ENCODE measurements at places on chromosomes 16 and 17.

- no peak for DNase-seq
Measured at GRCh38 chr16:31327646-31328225, 27.2 kb upstream of the ITGAX start.

DNA sequence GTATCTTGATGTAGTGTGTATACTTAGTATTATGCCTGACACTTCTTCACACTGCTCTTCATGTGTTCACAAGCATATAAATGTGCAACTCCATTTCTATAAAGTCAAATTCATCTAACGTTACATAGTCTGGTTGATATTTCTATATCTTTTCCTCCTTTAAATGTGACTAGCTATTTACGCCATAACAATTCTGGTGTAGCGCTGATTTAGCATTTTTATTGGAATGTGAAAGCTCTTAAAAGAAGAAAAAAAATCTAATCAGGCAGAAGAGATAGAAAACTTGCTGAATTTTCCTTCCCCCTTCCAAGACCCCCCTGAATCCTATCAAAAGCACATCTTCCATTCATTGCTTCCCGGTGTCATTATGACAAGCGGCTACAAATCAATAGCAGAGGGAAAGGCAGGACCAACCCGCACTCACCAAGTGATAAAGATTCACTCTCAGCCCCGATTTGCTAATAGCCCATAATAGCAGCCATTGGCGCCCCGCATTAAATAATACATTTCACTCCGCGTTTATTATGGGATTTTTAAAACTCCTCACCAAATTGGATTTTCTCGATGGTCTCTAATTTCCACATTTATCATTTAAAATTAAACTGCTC lies 299.5 kb upstream of the PMFBP1 start:
- no peak for DNase-seq

- DNase-seq = no peak
Measured at GRCh38 chr17:14295676-14296075, 5.2 kb upstream of the HS3ST3B1 start.

GRCh38 chr16:30136971-30137605 lies 14.1 kb upstream of the MAPK3 start:
- DNase-seq = no peak

DNA sequence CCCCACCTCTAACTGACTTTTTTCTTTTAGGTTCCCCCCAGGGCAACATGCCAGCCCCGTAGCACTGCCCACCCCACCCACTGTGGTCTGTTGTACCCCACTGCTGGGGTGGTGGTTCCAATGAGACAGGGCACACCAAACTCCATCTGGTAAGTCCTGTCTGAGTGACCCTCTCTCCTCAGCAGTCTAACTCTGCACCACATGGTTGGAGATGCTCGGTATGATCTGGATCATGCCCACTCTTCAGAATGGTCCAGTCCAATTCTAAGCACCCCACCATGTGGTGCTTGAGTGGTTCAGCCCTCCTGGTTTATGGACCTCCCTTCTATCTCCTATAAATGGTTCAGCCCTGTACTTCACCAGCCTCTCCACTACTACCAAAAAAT lies 5.9 kb downstream of the KDM6B start:
- peak; percentile 14 for DNase-seq

GRCh38 chr17:48854774-48855476 lies 24.1 kb downstream of the CALCOCO2 start:
- DNase-seq = no peak

- DNase-seq = no peak
Measured at GRCh38 chr16:85227946-85228862, 115.9 kb upstream of the CIBAR2 start.

DNA sequence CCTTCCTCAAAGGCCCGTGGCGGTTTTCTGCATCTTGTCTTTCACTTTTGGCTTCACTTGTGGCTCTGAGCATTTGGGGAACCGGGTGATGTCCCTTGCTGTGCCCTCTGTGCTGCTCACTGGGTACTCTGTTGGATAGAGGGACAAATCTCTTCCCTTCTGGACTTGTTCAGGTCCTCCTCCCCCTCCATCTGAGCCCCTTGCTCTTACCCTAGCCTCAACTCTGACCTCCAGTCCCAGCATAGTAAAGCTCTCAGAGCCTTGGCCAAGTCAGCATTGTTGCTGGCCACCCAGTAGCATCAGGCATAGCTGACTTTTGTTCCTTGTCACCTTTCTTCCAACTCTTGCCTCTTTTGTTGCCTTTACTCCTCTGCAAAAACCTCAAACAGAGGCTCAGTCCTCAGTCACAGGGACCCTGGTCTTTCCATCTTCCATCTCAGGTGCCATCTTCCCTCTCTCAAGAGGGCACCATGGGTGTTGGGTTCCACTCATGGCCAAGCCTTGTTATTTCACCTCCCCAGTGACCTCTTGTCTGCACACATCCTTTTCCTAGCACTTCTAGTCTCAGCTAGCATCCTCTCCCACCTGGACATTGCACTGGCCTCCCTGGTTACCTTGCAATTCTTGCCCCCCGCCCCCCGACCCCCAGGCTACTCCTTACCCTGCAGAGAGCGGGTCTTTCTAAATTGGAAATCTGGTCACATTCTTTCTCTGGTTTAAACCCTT lies 393 bp upstream of the PSMB10 start:
- peak; percentile 24 for DNase-seq

DNA sequence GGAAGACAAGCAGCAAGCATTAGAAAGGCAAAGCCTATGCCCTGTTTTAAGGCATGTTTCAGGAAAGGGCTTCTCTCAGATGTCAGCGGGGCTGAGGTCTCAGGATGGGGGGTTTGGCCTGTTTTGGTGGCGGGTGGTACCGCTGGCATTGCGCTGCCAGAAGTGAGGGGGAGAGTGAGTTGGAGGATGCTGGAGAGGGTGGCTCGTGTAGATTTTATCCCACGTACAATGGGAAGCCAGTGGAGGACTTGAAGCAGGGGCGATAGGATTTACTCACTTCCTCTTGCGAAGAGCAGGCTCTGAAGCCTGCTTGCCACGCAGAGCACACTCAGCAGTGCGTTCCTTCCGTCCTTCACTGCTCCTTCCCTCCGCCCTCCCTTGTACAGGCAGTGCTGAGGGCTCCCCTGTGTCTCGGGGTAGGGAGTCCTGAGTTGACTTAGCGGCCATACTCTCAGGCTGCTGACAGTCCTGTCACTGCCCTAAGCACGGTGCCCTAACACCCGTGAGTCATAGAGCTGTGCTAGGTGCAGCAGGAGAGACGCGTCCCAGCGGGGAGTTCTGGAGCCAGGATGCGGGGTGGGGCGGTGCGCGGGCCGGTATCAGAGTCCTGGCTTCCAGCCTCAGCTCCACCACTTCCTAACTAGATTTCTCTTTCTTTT lies 113.1 kb downstream of the SNX29 start:
- DNase-seq = no peak

- no peak for DNase-seq
Measured at GRCh38 chr16:89407282-89407924, 83.0 kb downstream of the ANKRD11 start.

GRCh38 chr16:68782198-68783174 lies 45.4 kb downstream of the CDH1 start:
- no peak for DNase-seq

GRCh38 chr17:82692268-82692667 lies 6.2 kb downstream of the RAB40B start:
- no peak for DNase-seq

- no peak for DNase-seq
Measured at GRCh38 chr17:80262291-80262690, 1.6 kb downstream of the RNF213 start.

GRCh38 chr17:45230787-45231480 lies 9.2 kb downstream of the FMNL1 start:
- DNase-seq = no peak

DNA sequence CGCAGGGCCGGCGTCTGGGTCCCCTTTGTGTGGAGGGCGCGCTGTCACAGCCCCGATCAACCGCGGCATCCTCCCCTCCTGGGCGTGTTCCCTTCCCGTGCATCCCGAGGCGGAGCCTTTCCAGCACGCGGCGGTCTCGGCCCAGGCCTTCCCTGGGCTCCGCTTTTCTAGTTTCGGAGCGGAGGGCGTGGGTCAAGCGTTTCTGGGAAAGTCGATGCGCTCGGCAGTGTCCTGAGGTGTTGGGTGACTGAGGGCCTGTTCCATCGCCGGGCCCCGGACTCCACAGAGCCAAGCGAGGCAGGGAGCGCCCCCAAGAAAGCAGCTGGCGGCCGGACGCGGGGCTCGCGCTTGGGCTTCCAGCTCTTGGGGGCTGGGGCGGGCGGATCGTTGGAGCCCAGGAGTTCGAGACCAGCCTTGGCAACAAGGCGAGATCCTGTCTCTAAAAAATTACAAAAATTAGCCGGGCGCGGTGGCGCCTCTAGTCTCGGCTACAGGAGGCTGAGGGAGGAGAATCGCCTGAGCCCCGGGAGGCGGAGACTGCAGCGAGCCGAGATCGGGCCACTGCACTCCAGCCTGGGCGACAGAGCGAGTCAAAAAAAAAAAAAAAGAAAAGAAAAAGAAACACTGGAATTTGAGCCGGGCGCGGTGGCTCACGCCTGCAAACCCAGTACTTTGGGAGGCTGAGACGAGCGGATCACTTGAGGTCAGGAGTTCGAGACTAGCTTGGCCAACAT lies 806 bp downstream of the IFT140 start:
- no peak for DNase-seq

DNA sequence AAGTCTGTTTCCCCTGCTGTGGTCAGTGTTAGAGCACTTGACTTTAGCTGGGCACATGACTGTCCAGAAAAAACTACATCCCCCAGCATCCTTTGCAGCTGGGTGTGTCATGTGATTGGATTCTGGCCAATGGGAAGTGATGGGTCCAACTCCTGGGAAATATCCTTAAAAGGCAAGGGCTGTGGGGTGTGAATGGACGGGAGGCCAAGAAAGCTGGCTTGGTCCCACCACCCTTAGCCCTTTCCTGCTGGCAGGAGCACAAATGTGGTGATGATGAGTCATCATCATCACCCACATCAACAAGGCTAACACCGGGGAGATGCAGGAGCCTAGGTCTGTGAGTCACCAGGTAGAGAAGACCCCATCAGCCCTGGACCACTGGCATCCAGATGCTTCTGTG lies 341.7 kb downstream of the C16orf95 start:
- DNase-seq = no peak

DNA sequence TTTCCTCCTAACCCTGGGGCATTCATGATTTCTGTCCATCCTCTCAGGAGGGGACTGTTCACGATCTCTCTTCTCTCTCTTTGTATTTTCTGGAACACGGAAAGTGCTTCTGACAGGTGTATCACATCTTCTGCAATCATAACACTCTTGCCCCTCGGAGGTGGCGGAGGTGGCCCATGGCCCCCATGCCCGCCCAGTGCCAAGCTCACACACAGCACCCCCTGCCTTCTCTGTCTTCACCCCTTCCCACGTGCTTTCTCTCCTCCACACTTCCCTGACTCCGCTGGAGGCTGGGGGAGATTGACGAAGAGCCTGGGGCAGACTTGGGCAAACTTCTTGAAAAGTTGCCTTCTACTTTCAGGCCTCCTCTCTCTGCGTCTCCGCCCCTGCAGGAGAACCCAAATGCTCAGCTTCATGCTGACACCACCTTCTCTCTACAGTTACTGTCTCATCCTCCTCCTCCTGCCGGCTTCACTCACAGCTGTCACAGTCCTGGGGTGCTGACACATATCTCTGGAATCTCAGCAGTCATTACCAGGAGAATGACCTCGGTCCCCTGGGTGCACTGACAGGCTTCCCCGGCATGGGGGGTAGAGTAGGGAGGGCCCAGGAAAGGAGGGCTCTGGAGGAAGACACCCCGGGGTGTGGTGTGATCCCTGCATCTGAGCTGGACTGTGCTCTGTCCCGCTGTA lies 127.1 kb downstream of the ENGASE start:
- DNase-seq = no peak

GRCh38 chr17:52604105-52604504 lies 445.6 kb upstream of the CA10 start:
- no peak for DNase-seq

GRCh38 chr17:56594320-56595107 lies 1.0 kb downstream of the NOG start:
- DNase-seq = no peak

DNA sequence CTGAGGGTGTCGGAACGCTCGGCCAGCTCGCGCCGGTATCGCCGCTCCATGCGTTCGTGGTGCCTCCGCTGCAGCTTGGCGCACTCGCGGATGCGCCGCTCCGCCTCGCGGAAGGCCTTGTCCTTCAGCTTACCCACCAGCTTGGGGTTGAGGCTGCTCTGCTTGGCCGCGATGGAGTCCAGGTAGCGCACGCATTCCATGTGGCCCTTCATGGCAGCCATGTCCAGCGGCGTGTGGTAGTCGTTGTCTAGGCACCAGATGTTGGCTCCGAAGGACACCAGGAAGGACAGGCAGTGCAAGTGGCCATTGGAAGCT lies 2.8 kb downstream of the USH1G start:
- DNase-seq = no peak

DNA sequence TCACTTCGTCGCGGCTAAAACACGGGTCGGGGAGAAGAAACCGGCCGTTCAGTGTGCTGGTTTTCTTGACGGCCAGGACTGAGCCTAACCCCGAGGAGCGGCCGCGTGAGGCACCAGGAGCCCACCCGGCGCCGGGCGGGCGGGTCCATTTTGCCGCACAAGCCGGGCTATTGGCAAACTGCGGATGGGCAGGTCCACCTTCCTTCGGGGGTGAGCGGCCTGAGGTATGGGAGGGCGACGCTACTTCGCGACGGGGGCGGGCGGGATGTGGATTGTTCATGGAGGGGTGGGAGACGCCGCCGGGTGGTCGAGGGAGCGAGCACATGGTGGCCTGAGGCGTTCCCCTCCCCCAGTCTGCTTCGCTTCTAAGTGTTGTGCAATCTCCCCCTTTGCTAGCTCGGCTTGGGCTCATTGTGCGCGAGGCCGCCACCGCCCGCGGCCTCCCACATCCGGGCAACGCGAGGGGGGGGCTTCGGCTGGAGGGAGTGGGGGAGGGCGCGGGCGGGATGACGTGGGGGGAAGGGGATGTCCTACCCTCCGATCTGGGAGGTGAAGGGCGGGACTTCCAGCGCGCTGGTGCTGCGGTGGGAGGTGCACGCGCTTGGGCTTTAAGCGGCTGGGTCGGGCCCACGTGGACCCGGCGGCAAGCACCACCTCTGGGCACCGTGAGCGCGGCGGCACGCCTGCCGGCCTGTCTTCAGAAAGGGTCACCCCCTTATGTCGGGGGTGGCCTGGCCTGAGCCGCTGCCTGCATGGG lies 5.9 kb upstream of the CD68 start:
- DNase-seq = peak; percentile 83

DNA sequence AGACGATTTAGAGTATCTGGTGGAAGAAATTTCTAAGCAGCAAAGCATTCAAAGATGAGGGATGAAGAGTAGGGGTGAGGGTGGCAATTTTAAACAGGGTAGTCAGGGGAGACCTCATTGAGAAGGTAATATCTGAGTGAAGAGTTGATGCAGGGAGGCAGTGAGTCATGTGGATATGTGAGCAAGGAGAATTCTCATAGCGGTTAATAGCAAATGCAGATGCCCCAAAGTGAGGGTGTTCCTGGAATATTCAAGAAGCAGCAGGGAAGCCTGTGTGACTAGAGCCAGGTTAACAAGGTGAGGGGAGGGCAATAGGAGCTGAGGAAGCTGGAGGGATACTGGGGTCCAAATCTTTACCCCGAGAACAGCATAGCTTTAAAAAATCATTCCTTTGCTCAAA lies 114.3 kb downstream of the SPACA3 start:
- DNase-seq = no peak

- DNase-seq = no peak
Measured at GRCh38 chr17:75288770-75289114, 491 bp downstream of the SLC25A19 start.

GRCh38 chr16:79167893-79168292 lies 432.6 kb downstream of the MAF start:
- no peak for DNase-seq
